ENCODE measurements at places on chromosomes 11 and 22.

GRCh38 chr22:23216461-23217170 lies 36.3 kb downstream of the BCR start:
- DNase-seq = no peak

DNA sequence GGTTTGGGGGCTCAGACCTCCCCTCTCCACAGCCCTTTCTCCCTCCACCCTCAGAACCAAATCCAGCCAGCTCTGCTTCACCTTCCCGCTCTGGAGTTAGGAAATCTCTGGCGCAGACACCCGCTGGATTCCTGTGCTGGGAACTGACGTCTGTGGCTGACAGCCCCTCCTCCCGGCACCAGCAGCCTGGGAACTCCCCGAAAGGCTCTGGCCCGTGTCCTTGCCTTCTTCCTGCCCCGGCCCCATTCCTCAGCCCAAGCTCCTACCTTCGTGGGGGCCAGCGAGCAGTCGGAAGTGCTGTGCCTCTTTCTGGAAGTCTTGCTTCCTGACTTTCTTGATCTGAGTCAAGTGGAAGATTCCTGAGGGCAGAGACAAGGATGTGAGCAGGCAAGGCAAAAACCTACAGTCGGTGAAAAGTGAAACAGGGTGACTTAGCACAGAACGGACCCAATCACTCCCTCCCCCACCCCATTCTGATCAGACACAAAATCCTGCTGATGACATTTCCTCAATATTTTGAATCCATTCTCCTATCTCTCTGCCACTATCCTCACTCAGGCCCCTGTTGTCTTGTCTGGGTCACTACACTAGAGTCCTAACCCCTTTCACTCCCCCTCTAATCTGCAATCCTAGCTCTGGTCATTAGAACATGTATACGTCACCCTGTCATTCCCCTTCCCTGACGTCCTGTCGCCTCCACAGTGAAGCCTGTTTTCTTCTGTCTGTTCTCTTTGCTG lies 34.1 kb downstream of the CHRDL2 start:
- no peak for DNase-seq

GRCh38 chr11:44235765-44236201 lies 74.2 kb downstream of the ALX4 start:
- DNase-seq = no peak

- no peak for DNase-seq
These were observed 40.1 kb downstream of the DGCR2 start for GRCh38 chr22:19082101-19082500.

GRCh38 chr11:85874265-85874664 lies 19.1 kb downstream of the CCDC83 start:
- DNase-seq = no peak

DNA sequence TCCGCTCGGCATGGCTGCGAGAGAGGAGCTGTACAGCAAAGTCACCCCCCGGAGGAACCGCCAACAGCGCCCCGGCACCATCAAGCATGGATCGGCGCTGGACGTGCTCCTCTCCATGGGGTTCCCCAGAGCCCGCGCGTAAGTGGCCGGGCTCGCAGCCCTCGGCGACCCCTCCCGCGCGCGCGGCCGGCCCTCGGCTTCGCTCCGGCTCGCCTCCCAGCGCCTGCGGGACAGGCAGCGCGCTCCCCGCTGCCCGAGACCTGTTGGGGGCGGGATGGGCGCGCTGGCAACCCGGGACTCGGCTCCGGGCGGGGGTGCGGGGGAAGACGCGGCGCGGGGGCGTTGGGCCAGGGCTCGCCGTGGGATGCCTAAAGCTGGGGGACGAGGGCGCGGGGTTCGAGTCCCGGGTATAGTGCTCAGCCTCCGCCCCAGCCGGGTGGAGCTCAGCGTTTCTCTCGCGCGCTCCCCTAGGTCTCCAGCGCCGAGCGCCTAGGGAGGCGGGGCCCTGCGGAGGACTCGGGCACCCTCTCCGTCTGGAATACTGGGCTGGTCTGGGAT lies 630 bp downstream of the UBASH3B start:
- peak; percentile 58 for DNase-seq

GRCh38 chr11:7272373-7272772 lies 20.7 kb downstream of the SYT9 start:
- DNase-seq = no peak

DNA sequence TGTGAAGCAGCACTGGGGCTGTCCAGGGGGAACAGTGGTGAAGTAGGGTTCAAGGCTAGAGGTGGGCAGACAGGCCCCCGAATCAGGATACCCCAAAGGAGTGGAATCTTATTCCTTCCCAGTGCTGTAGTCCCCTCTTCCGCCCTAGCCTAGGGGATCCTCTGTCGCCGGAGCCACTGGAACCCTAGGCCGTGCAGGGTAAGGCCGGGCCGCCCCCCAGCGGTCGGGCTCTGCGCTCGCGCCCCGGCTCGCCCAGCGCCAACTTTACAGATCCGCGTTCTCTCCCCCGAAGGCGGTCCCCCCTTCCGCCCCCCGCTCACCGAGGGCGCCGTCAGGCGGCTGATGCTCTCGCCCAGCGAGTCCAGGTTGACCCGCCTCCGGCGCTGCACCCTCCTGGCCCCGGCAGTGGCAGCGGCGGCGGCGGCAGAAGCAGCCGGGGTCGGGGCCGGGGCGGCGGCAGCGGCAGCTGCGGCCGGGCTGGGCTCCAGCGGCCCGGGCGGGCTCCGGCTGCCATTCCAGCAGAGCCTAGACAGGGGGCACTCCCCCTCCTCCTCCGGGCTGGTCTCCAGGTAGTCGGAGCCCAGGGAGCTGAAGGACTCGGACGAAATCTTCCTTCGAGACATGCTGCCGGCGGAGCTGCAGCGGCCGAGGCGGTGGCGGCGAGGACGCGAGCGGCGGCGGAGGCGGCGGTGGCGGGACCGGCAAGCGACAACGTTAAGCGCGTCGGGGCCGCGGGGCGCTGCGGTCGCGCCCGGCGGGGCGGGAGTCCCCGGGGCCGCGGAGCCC lies 650 bp downstream of the GUCY1A2 start:
- no peak for DNase-seq

GRCh38 chr22:36540867-36541642 lies 12.1 kb upstream of the EIF3D start:
- DNase-seq = no peak

GRCh38 chr22:17281026-17281425 lies 61.8 kb upstream of the ADA2 start:
- no peak for DNase-seq

DNA sequence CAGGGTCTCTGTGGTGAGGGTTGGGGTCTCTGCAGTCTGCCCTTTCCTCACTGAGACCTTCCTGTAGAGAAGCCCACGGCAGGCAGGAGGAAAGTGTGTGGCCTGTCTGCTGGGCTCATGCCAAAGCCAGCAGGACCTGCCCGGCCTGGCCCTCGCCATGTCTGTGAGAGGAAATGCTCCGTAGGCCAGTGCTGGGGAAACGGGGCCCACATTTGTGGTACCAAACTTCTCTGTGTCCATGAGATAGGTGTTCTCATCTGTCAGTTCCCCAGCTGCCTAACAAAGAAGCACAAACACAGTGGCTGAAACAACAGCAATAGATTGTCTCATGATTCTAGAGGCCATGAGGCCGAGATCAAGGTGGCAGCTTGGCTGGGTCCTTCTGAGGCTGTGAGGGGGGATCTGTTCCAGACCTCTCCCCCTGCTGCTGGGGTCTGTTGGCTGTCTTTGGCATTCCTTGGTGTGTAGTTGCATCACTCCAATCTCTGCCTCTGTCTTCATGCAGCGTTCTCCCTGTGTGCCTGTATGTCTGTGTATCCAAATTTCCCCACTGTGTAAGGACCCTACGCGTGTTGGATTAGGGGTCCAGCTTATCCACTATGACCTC lies 772.5 kb downstream of the TBC1D22A start:
- no peak for DNase-seq

- DNase-seq = no peak
These were observed 1790.8 kb downstream of the LRRC4C start for GRCh38 chr11:39668640-39669039.
